Fibroblast of the aortic adventitia (primary cell): ENCODE measurements at places on chromosomes 2 and 18. TPM values are rescaled to one million over a fixed set of nuclear protein-coding genes. Genes with fewer than 3 reads are reported as not detected.

GRCh38 chr2:95320986-95321767 lies 24.0 kb downstream of the KCNIP3 start:
- no peak for DNase-seq

DNA sequence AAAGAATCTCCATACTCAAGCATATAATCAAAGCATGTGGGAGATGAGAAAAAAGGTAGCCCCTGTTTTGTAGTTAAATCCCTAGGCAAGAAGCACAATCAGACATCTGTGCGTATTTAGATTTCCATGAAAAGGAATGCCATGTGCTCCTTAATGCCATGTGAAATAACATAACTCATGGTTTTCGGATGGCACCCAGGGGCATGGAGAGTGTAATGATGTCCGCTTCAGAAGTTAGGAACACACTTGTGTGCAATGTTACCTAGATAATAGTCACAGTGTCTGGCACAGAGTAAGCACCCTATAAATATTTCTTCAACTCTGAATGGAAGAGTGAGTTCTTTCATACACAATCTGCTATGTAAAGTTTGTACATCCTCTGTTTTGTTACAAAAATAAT lies 197.0 kb downstream of the NCKAP5 start:
- DNase-seq, result no peak

- no peak for DNase-seq
These were observed 105.7 kb downstream of the KYNU start for GRCh38 chr2:142983174-142983573.

- DNase-seq, result peak; percentile 85
These were observed 33.3 kb downstream of the DOK1 start for GRCh38 chr2:74587664-74588277.

DNA sequence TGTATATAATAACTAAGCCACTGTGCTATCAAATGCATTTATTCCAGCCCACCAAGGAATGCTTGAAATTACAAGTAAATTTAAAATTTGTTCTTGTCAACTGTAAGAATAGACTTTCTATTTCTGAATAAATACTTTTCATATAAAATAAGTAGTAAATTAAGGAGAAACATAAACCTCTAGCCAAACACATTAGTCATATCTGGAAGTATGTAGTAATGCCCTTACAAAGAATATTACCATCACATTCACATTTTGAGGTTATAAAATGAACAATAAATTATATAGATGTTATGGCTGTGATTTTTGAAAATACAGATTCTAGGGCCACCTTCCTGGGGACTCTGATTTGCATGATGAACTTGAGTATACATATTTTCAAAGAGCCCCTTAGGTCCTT lies 54.7 kb downstream of the SERPINB7 start:
- no peak for DNase-seq

MEP1B gene
- not detected in 2 replicates for total RNA-seq

GORASP2 gene
- 27.9 and 67.7 TPM in 2 replicates for total RNA-seq

OTOS gene
- total RNA-seq, result not detected in 2 replicates
